ENCODE measurements at places on chromosomes 12 and 14. TPM values are rescaled to one million over a fixed set of nuclear protein-coding genes. Genes with fewer than 3 reads are reported as not detected.

DNA sequence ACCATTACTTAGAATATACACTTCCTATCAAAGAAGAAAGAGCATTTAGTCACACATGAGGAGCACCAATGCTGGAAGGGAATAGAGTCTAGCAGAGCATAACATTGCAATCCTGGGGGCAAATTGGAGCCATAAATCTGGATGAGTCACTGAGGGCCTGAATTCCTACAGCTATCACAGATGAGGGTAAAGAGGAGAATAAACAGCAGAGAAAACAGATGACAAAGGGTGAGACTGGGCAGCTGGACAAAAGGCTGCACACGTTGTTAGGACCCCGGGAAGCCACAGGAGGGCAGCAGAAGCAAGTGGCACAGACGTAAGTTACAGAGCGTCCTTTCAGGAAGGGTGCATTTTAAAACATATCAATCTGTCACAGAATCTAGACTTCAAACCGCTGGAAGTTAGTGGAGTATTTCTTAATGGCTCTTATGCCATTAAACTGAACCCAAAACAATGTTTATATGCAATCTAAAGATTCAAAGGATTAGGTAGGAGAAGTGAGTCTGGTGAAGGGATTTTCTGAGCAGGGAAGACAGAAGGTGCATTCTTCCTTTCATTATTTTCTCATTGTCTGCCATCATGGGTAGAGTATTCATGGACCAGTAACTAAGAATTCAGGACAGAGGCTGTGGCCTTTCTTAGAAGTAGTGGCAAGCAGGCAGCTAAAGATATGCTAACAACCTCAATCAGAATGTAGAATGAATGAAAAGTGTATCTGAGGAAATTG, 159.8 kb upstream of the DAAM1 start:
- DNase-seq: no peak

Gene ATN1
- 2.0 TPM for polyA plus RNA-seq

- no peak for DNase-seq
Measured at GRCh38 chr12:46701356-46701755, 124.4 kb downstream of the SLC38A4 start.

Gene LRP1-AS
- not detected for polyA plus RNA-seq

DNA sequence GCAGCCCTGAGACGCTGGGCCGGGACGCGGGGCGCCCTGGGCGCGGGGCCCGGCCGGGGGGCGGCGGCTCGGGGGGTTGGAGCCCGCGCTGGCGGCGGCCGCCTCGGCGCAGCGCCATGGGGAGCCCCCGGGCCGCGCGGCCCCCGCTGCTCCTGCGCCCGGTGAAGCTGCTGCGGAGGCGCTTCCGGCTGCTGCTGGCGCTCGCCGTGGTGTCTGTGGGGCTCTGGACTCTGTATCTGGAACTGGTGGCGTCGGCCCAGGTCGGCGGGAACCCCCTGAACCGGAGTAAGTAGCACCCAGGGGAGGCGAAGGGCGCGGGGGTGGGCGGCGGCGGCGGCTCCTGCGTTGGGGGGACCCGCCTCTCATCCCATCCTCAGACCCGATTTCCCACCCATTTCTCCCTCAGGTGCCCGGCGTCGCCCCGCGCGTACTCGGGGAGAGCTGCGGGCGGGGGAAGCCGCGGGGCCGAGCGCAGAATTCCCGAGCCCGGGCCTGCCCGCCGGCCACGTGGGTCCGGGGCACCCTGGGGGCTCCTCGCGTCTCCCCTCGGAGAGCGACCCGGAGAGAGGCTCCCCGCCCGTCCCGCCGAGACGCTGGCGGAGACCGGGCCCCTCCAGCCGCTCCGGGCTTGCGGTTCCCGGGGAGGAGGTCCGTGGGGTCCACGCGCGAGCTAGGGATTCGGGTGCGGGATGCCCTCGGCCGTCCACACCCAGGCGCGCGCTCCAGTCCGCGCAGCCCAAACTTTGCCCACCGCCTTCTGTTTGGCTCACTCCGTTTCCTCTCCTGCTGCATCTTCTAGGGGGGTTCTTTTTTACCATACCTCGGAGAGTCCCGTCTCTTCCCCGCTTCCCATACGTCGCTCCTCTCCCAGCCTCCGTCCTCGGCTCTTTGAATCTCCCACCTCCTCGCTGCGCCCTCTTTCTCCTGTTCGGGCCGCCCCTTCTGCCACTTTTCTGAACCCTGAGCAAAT, 807 bp downstream of the B4GALNT3 start:
- peak; percentile 15 for DNase-seq

- DNase-seq: no peak
Measured at GRCh38 chr14:47277703-47278102, 397.7 kb downstream of the MDGA2 start.

- no peak for DNase-seq
Measured at GRCh38 chr14:92677955-92678354, 70.5 kb downstream of the LGMN start.

Gene KERA
- polyA plus RNA-seq: not detected

DNA sequence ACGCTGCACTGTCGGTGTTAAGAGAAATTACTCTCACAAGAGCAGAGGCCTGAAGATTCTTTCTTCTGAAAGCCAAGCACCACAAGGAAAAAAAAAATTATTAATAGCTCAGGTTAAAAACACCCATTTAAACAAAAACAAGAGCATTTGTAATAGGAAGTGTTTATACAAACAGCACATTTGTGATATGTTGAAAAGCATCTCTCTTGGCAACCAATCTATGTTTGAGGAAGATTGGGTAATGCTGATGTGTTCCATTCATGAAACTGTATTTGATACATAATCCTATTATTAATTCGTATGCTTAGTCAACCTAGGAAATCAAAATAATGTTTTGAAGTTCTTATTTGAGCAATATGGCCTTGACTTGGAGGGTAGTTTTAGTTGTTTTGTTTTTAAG, 36.5 kb downstream of the SSPN start:
- no peak for DNase-seq

DNA sequence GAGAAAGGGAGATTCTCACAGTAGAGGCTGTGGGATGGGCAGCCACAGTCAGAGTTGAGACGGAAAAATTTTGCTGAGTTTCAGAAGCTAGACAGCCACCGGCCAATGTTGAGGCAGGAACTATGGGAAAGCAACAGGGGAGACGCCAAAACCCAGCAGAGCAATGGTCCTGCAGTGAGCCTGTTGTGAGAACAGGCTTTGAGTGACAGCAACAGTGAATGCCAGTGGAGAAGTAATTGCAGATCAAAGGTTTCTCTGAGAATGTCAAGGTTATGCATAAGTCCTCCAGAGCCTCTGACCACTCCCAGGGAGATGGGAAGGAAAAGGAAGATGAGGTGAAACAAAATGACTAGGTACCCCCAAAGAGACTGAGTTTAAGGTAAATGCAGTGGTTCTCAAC, 54.2 kb upstream of the DAAM1 start:
- DNase-seq: no peak

Gene LGR5
- polyA plus RNA-seq: not detected

DNA sequence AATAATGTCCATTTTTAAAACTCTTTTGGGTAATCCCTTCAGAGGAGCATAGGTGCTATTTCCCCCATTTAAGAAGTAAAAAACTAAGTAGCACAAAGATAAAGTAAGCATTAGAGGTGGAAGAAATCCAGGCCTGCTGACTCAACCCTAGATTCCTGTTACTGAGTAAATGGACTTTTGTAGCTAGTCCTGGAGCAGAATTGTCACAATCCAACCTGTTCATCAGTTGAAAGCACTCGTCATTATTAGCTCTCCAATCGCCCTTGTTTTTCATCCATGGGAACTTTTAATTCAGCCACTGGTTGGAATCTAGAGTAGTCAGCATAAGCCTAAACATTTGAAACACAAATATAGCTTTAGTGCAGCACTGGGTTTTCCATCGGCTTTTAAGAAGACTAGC, 139.5 kb upstream of the AMIGO2 start:
- no peak for DNase-seq

DNA sequence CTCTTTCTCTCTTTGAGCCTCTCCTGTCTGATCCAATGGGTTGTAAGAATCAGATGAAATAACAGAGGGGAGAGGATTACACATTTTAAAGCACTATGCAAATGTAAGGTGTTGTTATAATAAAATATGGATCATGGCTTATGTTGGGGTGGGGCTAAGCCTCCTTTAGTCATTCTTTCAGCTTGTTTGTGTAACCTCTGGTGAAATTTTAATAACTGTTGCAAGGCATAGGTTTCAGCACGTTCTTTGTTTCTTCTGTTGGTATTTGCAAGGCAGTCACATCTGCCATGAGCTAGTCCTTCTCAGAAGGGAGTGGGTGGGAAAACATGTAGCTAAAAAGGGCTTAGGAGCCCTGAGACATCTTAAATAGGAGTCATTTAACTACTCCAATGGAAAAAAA, 74.8 kb upstream of the FRMD6 start:
- DNase-seq: no peak

DNA sequence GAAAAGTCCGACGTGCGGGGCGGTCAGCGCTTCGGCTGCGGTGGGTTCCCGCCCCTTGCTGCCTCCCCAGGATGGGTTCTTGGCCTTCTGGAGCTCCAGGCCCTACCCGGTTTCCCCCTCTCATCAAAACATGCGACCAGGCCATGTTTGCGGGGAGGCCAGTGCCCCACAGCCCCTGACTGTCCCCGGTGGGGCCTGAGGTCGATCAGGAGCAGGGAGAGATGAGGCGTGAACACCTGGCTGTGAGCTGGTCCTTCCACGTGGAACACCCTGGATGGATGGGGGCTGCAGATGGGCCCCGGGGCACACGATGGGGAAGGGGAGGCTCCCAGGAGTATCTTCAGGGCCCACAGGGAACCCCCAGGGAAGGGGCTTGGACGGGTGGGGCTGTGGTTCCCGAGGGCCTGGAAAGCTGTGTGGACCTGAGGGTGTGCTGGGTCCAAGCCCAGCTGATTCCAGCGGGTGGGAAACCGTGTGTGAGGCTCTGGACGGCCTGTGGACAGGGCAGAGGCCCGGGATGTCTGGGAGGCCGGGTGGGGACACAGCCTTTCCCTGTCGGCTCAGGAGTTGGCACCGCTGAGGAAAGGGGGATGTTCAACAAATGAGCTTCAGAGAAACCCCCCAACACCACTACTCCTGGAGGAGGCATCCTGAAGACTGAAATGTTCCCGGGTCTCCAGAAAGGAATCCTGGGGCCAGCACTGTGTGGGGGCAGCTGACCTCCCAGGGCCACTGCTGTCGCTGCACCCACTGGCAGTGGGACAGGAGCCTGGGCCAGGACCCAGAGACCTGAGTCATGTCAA, 187.0 kb upstream of the C14orf180 start:
- DNase-seq: no peak

Gene NOVA1
- not detected for polyA plus RNA-seq

Gene ATL1
- 3.8 TPM for polyA plus RNA-seq

- DNase-seq: no peak
Measured at GRCh38 chr12:116636608-116637519, 77.7 kb downstream of the MAP1LC3B2 start.

Gene ACOT6
- not detected for polyA plus RNA-seq

Gene SLC38A4
- polyA plus RNA-seq: not detected

DNA sequence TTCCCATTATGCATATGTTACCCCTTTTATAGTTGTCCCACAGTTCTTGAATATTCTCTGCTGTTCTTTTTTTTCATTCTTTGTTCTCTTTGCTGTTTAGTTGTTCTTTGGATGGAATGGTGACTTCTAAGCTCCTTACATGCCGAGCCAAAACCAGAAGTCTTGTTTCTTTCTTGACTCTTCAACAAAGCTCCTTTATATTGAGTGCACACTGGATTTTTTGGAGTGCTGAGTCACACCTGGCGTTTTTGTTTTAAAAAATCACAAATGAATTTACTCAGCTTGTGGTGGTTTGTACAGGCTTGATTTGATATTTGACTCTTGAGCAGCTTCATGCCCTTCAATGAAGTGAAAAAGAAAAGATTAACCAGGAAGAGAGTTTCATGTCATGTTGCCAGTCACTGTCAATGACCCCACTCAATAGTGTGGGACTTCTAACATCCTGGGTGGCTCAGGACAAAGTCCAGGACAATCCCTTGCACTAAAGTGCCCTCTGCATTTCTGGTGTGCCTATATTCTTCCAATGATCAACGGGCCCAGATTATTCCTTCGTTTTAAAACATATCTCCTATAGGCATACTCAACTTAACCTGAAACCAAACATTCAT, 112.4 kb upstream of the SLC38A4 start:
- DNase-seq: no peak

DNA sequence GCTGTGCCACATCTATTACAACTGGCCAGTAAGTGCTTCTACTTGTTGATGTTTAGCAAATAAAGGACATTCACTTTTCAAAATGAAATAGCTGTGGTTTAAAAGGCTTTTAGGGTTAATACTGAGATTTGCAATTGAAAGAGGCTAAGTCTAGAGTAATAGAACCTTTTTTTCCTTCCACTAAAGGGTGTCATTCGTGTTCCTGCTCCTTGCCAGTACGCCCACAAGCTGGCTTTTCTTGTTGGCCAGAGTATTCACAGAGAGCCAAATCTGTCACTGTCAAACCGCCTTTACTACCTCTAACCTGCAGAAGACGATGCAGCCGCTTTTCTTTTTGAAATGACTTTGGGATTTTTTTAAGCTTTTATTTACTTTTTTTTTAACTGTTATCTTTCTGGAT, 33.6 kb downstream of the PIWIL1 start:
- no peak for DNase-seq

DNA sequence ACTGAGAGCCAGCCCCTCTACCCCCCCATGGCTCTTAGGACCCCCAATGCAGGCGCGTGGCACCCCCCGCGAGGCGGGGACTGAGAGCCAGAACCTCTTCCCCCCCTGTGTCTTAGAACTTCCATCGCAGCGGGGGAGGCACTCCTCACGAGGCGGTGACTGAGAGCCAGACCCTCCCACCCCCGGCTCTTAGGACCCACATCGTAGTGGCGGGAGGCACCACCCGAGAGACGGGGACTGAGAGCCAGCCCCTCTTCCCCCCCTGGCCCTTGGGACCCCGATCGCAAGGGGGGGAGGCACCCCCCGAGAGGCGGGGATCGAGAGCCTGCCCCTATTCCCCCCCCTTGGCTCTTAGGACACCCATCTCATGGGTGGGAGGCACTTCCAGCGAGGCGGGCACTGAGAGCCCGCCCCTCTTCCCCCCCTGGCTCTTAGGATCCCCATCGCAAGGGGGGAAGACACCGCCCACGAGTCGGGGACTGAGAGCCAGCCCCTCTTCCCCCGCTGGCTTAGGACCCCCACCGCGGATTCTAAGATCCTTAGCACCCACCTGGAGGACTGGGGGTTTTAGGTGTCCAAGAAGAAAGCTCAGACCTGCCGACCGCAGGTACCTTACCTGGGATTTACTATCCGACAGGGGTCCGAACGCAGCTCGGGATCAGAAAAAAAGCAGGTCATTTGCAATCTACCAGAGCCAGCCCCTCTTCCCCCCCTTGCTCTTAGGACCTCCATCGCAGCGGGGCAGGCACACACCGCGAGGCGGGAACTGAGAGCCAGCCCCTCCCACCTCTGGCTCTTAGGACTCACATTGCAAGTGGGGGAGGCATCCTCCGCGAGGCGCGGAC, 44.9 kb downstream of the DDX11 start:
- peak; percentile 67 for DNase-seq

Gene C12orf42
- 6.3 TPM for polyA plus RNA-seq

DNA sequence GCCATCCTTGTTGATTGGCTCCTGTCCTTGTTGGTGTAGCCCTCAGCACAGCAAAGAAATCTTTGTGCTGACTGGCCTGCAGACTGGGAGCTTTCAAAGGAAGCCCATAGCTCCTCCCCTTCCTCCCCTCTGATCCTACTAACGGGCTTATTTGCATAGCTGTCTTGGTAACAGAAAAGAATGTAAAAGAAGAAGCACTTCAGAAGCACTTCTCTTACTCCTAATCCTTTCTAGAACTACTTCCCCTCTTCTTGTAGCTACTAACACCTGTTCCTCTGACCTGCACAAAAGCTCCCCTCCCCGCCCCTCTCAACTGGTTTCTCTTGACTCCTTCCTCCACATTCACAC, 14.3 kb upstream of the RIC8B start:
- peak; percentile 40 for DNase-seq

GRCh38 chr14:102927346-102927877, 4.9 kb downstream of the AMN start:
- DNase-seq: no peak
